A673 (cell line): ENCODE measurements at places on chromosomes 1 and 21.

DNA sequence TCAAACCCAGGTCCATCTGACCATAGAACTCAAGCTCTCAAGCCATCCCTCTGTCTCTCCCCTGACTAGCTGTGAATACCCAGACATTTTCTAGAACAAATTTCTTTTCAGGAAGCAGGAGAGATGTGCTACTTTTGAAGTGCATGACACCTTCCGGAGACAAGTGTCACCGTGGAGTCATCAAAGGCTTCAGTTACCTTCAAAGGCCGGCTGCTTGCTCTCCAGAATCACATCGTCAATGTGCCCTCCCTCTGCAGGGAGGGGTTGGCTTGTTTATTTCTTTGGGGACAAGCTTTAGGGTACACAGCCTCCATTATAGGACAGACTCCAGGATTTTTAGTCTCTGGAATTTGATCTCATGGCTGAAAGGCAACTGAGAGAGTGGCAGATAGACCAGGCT, 37.7 kb upstream of the IGSF21 start:
- H3K27me3 ChIP-seq = peaks cover 9% of the 10 kb centered on the region
- H3K27ac ChIP-seq = no peak overlapping the region
- no peak for DNase-seq
- H3K4me3 ChIP-seq = no peak overlapping the region
- no peaks in the 10 kb centered on the region for H3K4me1 ChIP-seq

DNA sequence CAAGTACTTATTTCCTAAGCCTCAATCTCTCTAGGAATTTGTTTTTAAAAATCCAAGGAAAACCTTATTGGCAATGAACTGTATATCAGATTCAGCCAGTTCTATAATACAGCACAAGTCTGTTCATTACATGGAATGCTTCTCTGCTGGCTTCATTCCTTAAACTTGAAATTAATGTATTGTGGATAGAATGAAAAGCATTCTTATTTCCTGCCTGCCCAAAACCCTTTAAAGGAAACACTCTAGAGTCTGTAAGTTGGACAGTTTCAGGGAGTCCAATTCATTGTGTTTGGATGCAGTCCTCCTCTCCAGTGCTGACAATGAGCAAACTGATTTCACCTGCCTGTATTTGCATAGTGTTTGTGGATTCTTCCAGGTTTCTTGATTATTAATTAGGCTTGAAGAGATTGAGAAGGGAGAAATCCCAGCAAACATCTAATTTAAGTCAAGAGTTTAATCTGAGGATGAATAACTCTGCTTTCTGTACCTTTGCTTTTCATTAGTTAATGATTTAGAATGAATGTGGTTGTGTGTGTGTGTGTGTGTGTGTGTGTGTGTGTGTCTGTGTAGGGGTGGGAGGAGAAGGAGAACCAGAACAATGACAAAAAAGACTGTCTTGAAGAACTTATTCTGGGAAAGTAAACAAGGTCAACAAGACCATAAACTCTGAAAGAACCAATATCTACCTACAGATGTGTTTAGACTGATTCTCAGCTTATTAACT, 61.2 kb downstream of the CACHD1 start:
- H3K27ac ChIP-seq = no peak overlapping the region
- H3K27me3 ChIP-seq = no peaks in the 10 kb centered on the region
- no peak overlapping the region for H3K4me3 ChIP-seq
- H3K36me3 ChIP-seq = no peaks in the 10 kb centered on the region

DNA sequence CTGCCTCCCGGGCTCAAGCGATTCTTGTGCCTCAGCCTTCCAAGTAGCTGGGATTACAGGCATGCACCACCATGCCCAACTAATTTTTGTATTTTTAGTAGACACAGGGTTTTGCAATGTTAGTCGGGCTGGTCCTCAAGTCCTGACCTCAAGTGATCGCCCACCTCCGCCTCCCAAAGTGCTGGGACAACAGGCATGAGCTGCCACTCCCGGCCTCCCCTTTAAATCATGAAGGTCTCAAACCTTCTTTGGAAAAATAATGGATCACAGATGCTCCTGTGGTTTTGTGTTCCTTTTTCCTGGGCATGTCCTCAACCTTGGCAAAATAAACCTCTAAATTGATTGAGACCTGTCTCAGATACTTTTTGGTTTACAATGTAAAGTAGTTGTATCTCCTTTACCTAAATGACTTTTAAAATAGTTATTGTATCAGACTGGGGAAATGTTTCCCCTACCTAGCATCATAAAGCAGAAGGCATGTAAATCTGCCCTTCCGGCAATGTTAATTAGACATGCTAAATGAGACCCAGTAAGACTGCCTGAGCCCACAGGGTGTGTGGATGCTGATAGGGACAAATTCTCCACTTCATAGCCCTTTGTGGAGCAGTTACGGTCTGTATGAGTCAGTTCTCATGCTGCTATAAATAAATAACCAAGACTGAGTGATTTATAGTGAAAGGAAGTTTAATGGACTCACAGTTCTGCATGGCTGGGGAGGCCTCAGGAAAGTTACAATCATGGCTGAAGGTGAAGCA, 27.8 kb downstream of the CBR1 start:
- no peak overlapping the region for H3K4me3 ChIP-seq
- peak; percentile 78 for DNase-seq
- no peak overlapping the region for H3K27ac ChIP-seq
- peaks cover 32% of the 10 kb centered on the region for H3K4me1 ChIP-seq
- no peaks in the 10 kb centered on the region for H3K27me3 ChIP-seq
- no peaks in the 10 kb centered on the region for H3K36me3 ChIP-seq

DNA sequence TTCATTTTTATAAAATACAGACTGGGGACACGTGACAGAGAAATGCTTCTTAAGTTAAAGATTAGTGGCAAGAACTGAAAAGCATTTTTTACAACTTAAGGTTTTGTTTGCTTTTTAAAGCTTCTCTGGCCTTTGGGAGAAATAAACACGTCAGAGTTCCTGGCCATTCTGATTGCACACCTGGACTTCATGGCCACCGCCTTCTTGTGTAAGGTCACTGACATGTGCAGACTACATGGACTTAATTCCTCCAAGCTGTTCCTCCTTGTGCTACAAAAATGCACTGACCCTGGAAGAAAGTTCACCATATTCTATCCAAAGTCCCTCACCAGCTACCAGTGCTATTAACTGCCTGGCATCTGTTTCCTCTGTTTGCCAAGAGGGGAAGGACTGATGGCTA, 56.1 kb downstream of the GADD45A start:
- DNase-seq = no peak
- H3K27me3 ChIP-seq = no peaks in the 10 kb centered on the region
- no peak overlapping the region for H3K27ac ChIP-seq
- H3K4me1 ChIP-seq = peaks cover 31% of the 10 kb centered on the region
- no peaks in the 10 kb centered on the region for H3K36me3 ChIP-seq

- no peak overlapping the region for H3K4me3 ChIP-seq
- peaks cover 23% of the 10 kb centered on the region for H3K4me1 ChIP-seq
- peak overlapping the region; percentile 9 for H3K27ac ChIP-seq
- peak; percentile 51 for DNase-seq
- no peaks in the 10 kb centered on the region for H3K27me3 ChIP-seq
These were observed 24.3 kb upstream of the GRHL3 start for GRCh38 chr1:24294716-24295371.

GRCh38 chr1:93715529-93716126, 34.0 kb upstream of the BCAR3 start:
- no peaks in the 10 kb centered on the region for H3K36me3 ChIP-seq
- H3K27me3 ChIP-seq = no peaks in the 10 kb centered on the region
- no peaks in the 10 kb centered on the region for H3K4me1 ChIP-seq
- no peak overlapping the region for H3K4me3 ChIP-seq
- no peak overlapping the region for H3K27ac ChIP-seq
- DNase-seq = no peak

DNA sequence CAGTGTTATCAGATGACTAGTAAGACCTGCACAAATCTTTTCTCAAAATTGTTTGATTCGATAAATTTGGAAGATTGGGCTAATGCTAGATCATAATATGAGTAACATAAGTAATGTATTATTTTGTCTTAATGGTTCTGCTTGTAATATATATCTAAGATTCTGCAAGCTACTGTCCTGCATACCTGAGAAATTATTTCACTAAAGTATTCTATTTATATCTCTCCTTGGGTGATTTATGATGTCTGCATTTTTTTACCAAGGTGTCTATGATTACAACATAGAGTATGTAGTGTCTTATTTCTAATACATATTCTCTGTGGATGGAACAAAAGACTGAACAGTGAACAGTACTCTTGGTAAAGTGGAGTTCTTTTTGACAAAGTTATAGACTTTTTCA, 166.6 kb downstream of the CLEC20A start:
- no peaks in the 10 kb centered on the region for H3K36me3 ChIP-seq
- H3K27me3 ChIP-seq = no peaks in the 10 kb centered on the region
- no peaks in the 10 kb centered on the region for H3K4me1 ChIP-seq
- DNase-seq = no peak
- no peak overlapping the region for H3K4me3 ChIP-seq
- no peak overlapping the region for H3K27ac ChIP-seq

GRCh38 chr1:197042676-197043341, 24.3 kb downstream of the F13B start:
- no peaks in the 10 kb centered on the region for H3K27me3 ChIP-seq
- no peaks in the 10 kb centered on the region for H3K36me3 ChIP-seq
- no peak for DNase-seq
- H3K4me3 ChIP-seq = no peak overlapping the region
- no peak overlapping the region for H3K27ac ChIP-seq

GRCh38 chr1:89935235-89935634, 59.7 kb upstream of the ZNF326 start:
- no peak overlapping the region for H3K27ac ChIP-seq
- peaks cover 8% of the 10 kb centered on the region for H3K4me1 ChIP-seq
- H3K4me3 ChIP-seq = no peak overlapping the region
- peaks cover 31% of the 10 kb centered on the region for H3K36me3 ChIP-seq
- no peaks in the 10 kb centered on the region for H3K27me3 ChIP-seq

- peaks cover 25% of the 10 kb centered on the region for H3K27me3 ChIP-seq
- H3K27ac ChIP-seq = no peak overlapping the region
- DNase-seq = no peak
- no peak overlapping the region for H3K4me3 ChIP-seq
- no peaks in the 10 kb centered on the region for H3K4me1 ChIP-seq
- no peaks in the 10 kb centered on the region for H3K36me3 ChIP-seq
These were observed 110.3 kb upstream of the CTTNBP2NL start for GRCh38 chr1:112285746-112286145.

- no peaks in the 10 kb centered on the region for H3K4me1 ChIP-seq
- H3K36me3 ChIP-seq = no peaks in the 10 kb centered on the region
- H3K27me3 ChIP-seq = no peaks in the 10 kb centered on the region
- no peak overlapping the region for H3K4me3 ChIP-seq
- H3K27ac ChIP-seq = no peak overlapping the region
- DNase-seq = no peak
These were observed 72.8 kb upstream of the CD55 start for GRCh38 chr1:207248544-207249198.

DNA sequence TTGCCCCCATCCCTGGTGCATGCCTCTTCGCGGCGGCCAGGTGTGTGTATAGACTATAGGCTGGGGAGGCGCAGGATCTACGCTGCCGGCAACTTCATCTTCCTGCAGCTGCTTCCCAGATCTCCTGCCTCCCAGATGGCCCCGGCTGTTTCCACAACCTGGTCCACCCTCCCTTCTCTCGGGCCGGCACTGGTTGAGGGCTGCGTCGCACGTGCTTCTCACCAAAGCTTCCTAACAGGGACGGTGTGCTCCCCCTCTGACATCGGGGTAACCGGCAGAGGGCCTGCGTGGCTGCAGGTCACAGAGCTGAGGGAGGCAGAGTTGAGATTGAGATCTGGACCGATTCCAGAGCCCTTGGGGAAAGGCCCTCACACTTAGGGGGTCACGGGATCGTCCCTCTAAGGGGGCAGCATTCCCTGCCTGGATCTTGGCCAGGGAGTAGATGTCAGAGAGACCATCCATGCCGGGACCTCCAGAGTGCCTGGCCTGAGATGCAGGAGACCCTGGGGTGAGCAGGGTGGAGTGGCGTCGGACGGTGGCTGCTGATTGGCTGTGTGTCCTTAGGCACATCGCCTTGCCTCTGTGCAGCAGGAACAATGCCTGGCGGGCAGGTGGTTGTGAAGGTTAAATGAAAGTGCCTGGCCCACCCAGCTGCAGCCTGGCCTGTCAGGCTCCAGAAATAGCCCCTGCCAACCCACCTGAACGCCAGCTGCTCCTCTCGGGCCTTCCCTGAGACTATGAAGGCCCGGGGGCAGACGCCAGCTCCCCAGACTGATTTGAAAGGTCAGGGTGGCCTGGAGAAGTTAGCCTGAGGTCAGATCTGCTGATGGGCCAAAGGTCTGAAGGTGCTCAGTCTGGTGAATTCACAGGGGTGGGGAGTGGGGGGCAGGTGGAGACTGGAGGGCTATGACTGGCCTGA, 6.1 kb upstream of the MASP2 start:
- H3K27ac ChIP-seq = no peak overlapping the region
- H3K36me3 ChIP-seq = peaks cover 22% of the 10 kb centered on the region
- no peaks in the 10 kb centered on the region for H3K4me1 ChIP-seq
- DNase-seq = no peak
- H3K4me3 ChIP-seq = no peak overlapping the region
- H3K27me3 ChIP-seq = no peaks in the 10 kb centered on the region

DNA sequence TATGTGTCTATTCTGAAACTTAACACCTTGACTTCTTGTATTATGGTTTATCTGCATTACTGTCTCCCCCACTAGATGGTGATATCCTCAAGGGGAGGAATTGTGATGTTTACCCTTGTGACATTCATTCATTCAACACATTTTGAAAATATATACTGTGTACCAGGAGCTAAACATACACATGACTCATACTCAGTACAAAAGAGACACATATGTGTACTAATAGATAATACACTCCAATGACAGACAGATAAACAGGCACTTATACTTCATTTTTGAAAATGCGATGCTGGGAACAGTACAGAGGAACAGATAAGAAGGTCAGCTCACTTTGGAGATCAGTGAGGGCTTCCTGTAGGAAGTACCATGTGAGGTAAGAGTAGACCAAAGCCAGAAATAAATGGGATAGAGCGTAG, 8.9 kb upstream of the RAB3GAP2 start:
- peaks cover 4% of the 10 kb centered on the region for H3K27me3 ChIP-seq
- no peaks in the 10 kb centered on the region for H3K4me1 ChIP-seq
- peak; percentile 47 for DNase-seq
- H3K36me3 ChIP-seq = no peaks in the 10 kb centered on the region
- H3K4me3 ChIP-seq = no peak overlapping the region
- no peak overlapping the region for H3K27ac ChIP-seq

GRCh38 chr1:36650200-36651065, 167.7 kb upstream of the CSF3R start:
- H3K4me3 ChIP-seq = no peak overlapping the region
- H3K27ac ChIP-seq = no peak overlapping the region
- H3K4me1 ChIP-seq = no peaks in the 10 kb centered on the region
- DNase-seq = peak; percentile 65
- no peaks in the 10 kb centered on the region for H3K36me3 ChIP-seq

GRCh38 chr1:65459397-65459768, 38.9 kb downstream of the LEPR start:
- no peaks in the 10 kb centered on the region for H3K36me3 ChIP-seq
- no peaks in the 10 kb centered on the region for H3K27me3 ChIP-seq
- H3K27ac ChIP-seq = no peak overlapping the region
- H3K4me1 ChIP-seq = no peaks in the 10 kb centered on the region

GRCh38 chr21:38985568-38986378, 180.0 kb downstream of the ETS2 start:
- no peaks in the 10 kb centered on the region for H3K36me3 ChIP-seq
- DNase-seq = peak; percentile 89
- H3K4me3 ChIP-seq = no peak overlapping the region
- H3K27ac ChIP-seq = peak overlapping the region; percentile 53
- peaks cover 53% of the 10 kb centered on the region for H3K4me1 ChIP-seq
